ENCODE measurements at places on chromosomes 3 and 15.

- no peak for DNase-seq
Observed at GRCh38 chr3:157695586-157695985, 192.4 kb upstream of the VEPH1 start.

DNA sequence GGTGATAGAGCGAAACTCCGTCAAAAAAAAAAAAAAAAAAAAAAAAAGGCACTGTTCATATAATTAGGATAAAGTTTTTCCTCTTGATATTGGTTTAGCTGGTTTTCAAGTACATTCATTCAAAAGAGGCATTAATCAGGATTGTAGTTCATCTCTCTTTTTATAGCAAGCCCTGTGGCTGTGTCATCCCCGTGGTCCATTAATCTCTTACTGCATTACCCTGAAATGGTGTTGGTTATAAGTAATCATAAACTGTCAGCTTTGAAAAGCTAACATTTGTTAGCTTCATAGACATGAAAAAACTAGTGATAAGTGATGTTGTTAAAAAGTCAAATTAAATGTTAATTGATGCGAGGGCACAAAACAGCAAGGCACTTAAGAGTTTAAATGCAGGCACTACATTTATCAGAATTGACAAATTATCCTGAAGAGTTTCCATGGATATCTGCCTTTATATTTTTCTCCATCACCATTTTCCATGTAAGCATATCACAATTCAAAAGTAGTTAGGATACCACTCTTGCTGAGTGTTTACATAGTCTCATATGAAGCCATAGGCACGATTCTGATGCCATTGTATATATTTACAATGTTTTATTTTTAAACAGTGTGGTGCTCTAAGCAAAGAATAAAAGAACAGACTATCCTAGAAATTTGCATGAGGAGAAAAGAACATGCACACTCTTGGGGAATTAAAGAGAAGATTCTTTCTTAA, 193.1 kb downstream of the OTOL1 start:
- no peak for DNase-seq

DNA sequence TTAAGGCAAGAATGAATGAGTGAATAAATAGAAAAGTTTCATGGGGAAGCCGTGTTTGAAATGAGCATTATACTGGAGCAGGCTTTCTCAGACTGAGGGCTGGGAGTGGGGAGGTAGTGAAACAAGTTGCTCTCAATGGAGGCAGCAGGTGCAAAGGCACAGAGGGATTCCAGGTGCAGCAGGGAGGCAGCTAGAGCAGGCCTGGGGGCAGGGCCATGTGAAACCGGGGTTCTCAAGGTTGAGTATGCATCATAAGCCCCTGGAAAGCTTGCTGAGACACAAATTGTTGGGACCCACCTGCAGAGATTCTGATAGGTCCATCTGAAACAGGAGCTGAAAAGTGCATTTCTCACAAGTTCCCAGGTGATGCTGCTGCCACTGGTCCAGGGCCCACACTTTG, 45.3 kb downstream of the BFSP2 start:
- no peak for DNase-seq

DNA sequence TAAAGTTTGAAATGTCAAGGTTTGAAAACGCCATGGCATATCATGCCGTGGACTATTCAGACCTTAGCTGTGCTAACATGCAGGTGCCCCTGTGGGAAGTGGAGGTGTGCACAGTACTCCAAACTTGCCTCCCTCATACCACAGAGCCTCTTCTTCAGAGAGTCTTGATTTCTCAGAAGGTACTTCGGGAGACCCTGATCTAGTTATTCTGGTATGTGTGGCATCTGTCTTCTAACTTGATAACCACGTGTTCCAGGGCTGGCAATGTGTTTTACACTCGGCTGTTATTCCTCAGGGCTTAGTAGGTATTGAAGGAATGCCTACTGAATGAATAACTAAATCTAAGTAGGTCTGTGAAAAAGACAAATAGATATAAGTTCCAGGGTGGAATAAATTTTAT, 309.9 kb downstream of the CLSTN2 start:
- DNase-seq: no peak
